Naive B cell (primary cell): ENCODE measurements at places on chromosomes 3 and 15.
A peak's percentile ranks its signal among the peaks of the same experiment; 100 is the strongest.

DNA sequence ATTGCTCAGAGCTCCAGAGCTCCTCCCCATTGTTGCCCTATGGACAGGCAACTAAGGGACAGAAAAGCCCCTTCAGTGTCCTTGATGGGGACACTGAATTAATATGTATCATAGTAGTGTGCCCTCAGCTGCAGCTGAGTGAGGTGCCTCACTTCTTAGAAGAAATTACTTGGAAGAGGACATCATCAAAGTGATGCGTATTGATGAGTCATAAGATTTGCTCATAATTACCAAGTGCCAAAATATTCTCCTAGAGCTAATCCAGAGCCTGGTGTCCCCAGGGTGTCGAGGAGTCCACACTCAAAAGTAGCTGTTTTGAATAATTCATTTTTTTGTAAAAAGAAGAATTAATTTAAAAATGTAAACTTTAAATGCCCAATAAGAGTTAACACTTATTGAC, 200.7 kb upstream of the SEMA6D start:
- DNase-seq, result no peak

GRCh38 chr3:173921732-173922131, 524.2 kb downstream of the NLGN1 start:
- no peak for DNase-seq

DNA sequence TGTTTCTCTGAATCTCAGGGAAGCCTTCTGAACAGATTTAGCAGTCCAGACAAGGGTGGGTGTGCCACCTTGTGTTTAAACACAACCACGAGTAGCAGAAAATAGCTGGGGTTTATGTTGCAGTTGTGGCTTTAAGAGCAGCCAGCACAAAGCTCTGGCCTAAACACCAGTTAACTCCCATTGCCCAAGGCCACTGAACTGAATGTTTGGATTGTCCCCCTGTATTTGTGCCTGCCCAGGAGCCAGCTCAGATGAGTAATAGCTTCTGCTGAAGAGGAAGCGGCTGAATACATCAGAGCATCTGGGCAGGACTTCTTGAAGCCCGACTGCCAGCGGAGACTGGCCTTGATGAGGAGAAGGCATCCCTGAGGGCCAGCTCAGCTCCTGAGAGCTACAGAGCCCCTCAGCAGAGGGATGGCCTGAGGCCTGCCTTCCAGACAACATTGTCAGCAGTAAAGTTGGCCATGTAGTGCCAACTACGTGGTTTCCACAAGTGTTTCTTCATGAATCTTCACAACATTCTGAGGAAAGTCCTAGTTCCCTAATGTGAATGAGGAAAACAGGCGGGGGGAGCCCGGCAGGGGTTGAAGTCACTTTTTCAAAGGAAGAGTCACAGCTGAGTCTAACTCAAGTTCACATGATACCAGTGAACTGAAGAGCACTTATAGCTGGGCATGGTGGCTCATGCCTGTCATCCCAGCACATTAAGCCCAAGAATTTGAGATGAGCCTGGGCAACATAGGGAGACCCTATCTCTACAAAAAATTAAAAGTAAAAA, 65.8 kb upstream of the ZBTB38 start:
- no peak for DNase-seq

DNA sequence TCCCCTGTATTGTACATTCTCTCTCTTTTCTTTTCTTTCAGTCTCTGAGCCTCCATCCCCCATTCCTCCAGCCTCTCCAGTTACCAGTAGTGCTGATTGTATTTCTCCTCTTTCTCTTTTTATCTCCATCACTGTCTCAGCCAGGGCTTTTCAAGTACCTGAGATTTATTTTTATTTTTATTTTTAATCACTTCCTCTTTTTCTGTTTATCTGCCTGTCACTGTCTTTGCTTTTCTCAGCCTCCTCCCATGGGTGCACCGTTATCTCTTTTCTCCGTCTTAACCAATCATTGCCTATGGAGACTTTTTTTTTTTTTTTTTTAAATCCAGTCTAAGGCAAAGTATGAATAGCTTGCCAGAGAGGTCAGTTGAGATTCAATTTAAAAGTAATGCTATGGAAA, 359.3 kb downstream of the GAP43 start:
- no peak for DNase-seq

- peak; percentile 70 for DNase-seq
Observed at GRCh38 chr3:188400494-188401243, 246.7 kb downstream of the LPP start.

DNA sequence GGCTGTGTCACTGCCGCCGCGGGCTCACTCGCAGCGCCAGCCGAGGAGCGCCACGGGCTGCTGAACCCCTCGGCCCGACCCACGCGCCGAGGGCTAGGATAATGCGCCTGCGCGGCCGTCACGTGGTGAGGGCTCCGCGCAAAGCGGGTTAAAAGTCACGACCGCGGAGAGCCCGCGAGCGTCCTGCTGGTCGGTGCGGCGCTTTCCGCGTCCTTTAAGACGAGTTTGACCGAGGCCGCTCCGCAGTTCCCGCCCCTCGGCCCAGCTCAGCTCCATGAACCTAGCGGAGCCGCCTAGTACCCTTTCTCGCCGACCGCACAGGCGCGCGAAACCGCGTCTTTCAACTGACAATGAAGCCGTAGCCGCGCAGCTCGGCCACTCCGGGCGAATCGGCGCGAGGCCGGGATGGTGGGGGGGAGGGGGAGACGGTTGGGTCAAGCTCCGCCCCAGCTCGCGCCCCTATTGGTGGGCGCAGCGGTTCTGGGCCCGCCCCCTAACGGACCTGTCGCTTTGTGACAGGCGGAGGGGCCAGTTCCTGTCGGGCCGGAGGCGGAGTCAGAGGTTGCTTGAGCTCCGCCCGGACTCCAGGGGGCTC, 636 bp upstream of the STT3B start:
- DNase-seq, result peak; percentile 99

DNA sequence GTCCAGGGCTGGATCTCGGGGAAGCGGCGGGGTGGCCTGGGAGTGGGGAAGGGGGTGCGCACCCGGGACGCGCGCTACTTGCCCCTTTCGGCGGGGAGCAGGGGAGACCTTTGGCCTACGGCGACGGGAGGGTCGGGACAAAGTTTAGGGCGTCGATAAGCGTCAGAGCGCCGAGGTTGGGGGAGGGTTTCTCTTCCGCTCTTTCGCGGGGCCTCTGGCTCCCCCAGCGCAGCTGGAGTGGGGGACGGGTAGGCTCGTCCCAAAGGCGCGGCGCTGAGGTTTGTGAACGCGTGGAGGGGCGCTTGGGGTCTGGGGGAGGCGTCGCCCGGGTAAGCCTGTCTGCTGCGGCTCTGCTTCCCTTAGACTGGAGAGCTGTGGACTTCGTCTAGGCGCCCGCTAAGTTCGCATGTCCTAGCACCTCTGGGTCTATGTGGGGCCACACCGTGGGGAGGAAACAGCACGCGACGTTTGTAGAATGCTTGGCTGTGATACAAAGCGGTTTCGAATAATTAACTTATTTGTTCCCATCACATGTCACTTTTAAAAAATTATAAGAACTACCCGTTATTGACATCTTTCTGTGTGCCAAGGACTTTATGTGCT, 527 bp downstream of the B2M start:
- peak; percentile 65 for DNase-seq

DNA sequence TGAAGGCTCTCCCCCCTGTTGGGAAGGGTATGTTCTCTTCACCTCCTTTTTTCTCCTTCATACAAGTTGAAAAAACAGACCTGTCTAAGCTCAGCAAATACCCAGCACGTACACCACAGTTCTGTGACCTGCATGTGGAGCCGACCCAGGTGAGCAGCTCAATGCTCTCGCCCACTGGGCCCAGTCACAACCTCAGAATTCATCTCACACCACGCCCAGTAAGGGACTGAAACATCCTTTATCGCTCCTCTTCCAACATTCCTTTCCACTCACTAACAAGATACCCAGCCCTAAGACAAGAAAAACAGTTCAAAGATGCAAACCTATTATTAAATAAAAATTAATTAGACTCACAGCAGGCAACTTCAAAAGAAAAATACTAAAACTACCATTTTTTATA, 68.9 kb downstream of the FOXP1 start:
- DNase-seq, result no peak

DNA sequence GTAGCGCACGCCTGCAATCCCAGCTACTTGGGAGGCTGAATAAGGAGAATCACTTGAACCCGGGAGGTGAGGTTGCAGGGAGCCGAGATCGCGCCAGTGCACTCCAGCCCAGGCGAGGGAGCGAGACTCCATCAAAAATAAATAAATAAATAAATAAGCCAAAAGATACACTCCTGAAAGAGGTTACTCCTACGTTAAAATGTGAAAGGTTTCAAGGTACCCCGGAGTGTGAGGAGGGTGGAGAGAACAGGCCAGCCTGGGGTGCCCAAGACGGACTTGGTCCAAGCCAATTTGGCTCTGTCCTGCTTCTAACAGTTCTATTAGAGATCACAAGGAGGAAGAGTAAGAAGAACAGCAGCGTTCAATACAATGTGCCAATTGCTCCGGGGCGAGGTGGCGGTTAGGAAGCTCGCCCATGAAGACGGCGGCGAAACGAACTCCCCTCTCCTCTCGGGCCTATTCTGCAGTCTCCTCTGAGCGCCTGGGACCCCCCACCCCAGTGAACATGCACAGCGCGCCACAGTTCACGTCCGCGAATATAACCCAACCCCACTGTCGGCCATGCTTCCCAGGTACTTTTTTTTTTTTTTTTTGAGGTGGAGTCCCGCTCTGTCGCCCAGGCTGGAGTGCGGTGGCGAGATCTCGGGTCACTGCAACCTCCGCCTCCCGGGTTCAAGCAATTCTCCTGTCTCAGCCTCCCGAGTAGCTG, 942 bp downstream of the ELP6 start:
- DNase-seq, result no peak

GRCh38 chr3:53243165-53243564, 12.7 kb downstream of the TKT start:
- no peak for DNase-seq

- DNase-seq, result no peak
Observed at GRCh38 chr3:156838035-156838434, 11.9 kb downstream of the LEKR1 start.

GRCh38 chr3:12613250-12613649, 50.7 kb downstream of the RAF1 start:
- DNase-seq, result no peak

GRCh38 chr3:106560451-106560966, 691.7 kb upstream of the CBLB start:
- no peak for DNase-seq

DNA sequence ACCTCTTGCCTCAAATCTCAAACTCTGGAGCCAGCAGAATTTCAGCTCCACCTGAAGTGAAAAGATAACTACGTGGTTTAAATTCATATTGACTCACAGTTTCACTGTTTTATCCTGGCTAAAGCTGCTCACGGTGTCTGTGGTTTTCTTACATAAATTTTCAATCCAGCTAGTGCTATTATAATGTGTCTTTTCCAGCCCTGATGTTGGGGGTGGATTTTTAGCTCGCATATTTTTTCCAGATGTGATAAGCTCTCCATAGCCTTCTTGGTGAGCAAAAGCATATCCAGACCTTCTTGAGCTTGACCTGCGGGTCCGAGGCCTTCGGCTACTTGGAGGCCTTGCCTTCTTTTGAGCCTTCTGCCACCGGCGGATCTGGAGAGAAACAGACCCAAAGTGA, 239.3 kb downstream of the DTWD1 start:
- no peak for DNase-seq

- DNase-seq, result no peak
Observed at GRCh38 chr15:60916032-60916678, 312.9 kb downstream of the RORA start.

- no peak for DNase-seq
Observed at GRCh38 chr15:54212635-54213034, 234.4 kb downstream of the UNC13C start.

DNA sequence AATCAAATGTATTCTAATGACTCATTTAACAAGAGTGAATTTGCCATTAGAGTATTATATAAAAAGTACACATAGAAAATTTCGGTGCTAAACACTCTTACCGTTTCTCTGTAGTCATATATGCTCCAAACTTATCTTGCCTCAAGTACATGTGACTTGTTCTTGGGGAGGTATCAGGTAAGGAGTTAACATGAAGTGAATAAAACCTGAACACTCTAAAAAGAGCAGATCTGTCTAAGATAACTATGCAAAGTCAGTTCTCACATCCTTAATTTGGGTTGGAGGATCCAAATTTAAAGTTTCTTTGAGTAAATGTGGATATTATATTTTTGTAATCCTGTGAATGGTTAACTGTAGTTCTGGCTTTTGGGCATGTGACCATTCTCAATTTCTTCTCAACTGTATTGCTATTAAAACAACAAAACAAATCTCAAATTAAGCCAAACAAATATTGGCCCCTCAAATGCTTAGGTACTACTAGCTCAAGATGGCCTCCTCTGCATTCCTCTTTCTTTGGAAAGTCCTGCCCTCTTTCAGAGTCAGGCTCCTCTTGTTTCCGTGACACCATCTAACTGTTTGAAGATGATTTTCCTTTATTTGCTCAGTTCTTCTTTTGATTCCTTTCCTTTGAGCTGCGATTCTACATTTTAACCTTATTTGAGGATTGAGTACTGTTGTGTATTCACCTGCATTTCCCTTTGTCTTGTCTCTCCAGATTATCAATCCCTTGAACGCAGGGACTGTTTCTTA, 4.2 kb downstream of the EDEM1 start:
- DNase-seq, result no peak

GRCh38 chr3:61765157-61765876, 203.9 kb downstream of the PTPRG start:
- no peak for DNase-seq

DNA sequence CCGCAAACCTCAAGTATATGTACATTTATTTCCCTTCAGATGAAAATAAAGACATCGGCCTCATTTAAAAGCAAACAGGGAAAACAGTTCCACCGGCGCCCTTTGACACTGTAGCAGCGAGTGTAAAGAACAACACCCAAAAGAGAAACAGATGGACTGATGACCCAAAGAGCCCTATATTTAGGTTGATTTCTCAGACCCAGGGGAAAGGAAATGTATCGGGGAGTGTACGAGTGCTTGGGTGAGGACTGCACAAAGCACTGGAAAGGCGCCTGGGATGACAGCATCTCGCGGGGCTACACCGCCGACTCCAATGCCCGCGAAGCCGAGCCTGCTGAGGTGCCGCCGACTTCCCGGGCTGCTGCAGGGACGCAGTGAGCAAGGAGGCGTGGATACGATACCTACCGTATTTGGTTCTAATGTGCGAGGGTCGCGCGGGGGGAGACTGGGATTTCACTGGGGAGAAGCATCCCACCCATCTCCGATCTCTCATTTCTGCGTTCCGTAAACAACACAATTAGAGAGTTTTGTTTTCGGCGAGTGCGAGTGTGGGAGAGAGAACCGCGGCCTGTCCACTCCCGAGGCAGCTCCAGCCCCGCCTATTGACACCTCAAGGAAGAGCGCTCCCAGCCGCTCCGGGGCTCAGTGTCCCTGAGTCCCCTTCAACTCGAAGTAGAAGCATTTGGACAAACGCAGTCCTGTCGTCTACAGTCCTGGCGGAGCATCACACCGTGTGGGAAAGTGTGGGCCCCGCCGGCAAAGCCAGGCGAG, 2.0 kb downstream of the MECOM start:
- DNase-seq, result no peak

DNA sequence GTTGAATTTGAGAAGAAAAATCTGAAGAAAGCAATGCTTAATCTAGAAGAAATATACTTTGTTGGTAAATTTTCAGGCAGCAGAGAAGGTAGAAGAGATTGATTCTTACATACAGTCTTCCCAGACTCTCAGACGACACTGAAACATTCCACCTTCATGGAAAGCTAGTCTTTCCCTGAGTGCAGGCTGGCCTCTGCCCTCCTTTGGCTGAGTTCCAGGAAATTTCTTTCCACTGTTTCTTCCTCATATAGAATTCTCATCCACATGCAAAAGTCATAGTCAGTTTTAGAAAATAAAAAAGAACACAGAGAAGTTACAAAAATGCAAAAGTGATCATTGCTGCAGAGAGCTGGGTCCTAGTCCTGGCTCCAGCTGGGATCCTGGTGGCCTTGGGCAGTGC, 142.5 kb upstream of the PRR23C start:
- no peak for DNase-seq

GRCh38 chr3:29011966-29012365, 268.9 kb upstream of the RBMS3 start:
- no peak for DNase-seq
